ENCODE measurements at places on chromosomes 4 and X.
A peak's percentile ranks its signal among the peaks of the same experiment; 100 is the strongest.

- no peak for DNase-seq
Observed at GRCh38 chr4:107183155-107183774, 147.2 kb upstream of the DKK2 start.

DNA sequence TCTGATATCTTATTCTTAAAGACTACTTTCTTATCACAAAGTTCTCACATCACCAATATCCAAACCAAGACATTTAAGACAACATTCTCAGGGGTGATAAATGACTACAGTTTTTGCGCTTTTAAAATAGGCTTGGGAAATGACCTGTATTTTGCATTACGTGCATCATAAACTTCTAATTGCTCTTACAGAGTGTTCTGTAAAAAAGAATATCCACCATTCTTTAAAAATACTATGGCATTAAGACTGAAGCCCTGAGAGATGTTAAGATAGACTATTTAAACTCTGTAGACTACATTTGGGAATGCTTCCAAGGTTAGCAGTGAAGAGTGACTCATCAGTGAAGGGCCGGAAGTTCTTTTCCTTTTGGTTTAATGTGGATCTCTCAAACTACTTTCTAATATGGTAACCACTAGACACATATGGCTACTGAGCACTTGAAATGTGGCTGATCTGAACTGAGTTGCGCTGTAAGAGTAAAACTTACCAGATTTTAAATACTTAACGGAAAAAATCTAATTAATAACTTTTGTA lies 518.8 kb upstream of the FTHL17 start:
- no peak for DNase-seq

GRCh38 chrX:2500803-2501558 lies at the start of the genes DHRSX and ZBED1:
Gene DHRSX, minus strand, starts transcription at chrX:2500976. Its CDS starts 51 bp downstream, at chrX:2500925.
Gene ZBED1, minus strand, starts transcription at chrX:2500976. Its CDS starts 10,257 bp downstream, at chrX:2490719.
- DNase-seq = peak; percentile 70

- no peak for DNase-seq
Observed at GRCh38 chrX:15366506-15367352, 17.5 kb downstream of the VEGFD start.

GRCh38 chr4:123749383-123749782 lies 352.8 kb downstream of the SPRY1 start:
- DNase-seq = no peak

DNA sequence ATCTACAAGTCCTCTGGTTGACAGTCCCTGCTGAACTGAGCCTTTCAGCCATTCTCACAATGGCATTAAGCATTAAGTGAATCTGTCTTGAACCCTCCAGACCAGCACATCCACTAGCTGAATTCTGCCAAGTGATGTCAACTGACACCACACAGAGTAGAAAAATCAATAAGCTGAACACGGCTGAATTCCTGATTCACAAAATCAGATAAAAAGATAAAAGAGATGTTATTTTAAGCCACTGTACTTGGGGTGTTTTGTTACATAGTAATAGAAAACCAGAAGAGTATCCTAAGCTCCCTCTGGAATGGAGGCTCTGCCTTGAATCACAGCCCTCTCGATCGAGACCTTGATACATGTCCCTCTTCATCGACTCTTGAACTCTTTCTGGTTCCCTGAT lies 336.5 kb downstream of the DMD start:
- DNase-seq = no peak
